ENCODE measurements at places on chromosomes 16 and 17.
A peak's percentile ranks its signal among the peaks of the same experiment; 100 is the strongest.

- no peak for DNase-seq
Measured at GRCh38 chr16:83733301-83733700, 74.5 kb upstream of the HSBP1 start.

GRCh38 chr16:88616320-88616719, 22.1 kb upstream of the IL17C start:
- no peak for DNase-seq

DNA sequence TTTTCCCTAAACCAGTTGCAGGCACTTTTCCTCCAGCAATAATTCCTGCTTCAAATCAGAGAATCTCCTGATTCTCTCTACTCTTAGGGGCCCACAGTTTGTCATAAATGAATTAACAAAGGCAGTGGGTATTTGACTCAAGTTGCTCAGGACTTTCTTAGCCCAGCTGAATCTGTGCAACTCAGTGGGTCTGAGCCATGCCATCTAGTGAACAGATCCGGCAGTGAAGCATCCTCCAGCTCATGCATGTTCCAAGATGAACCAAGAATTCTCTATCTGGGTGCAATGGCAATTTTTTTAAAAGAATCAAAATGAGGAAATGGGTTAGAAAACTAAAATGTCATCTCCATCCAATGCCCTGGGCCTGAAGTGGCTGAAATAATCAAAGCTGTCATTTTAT, 575.2 kb upstream of the CDH11 start:
- no peak for DNase-seq

- peak; percentile 69 for DNase-seq
Measured at GRCh38 chr17:39757931-39758873, 20.5 kb downstream of the GRB7 start.

GRCh38 chr16:14050291-14051027, 20.7 kb upstream of the MRTFB start:
- no peak for DNase-seq

GRCh38 chr16:72821185-72821950, 226.6 kb downstream of the ZFHX3 start:
- no peak for DNase-seq

DNA sequence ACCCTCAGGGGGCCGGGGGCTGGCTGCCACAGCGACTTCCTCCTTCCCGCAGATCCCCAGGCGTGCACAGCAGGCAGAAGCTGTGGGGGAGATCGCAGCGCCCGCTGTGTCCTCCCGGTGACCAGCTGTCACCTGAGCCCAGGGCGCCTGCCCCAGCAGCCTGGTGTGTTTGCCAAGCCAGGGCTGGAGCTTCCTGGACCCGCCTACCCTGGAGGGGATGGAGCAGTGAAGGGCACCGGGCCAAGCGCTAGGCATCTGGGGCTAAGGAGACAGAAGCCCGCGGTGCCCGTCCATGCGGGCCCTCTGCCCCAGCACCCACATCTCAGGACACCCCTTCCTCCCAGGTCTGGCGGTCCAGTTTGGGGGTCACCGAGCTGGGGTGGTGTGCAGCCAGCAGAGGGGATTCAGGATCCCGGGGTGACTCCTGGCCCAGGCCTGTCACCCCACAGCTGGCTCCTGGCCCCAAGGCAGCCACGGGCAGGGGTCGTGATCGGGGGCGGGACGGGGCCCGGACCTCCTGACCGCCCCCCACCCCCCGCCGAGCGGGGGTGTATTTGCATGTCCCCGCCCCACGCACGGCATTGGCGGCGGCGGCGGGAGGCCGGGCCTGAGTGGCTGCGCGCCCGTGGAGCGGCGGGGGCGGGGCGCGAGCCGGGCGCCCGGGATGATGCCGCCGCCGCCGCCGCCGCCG, at the start of gene RAB26:
Gene RAB26 (plus strand): TSS at position 645 of the 691 bp plus-strand sequence. CDS start 159 bp downstream, outside the sequence.
- DNase-seq = no peak

All from stimulated activated CD8-positive, alpha-beta memory T cell treated with anti-CD3 and anti-CD28 coated beads, Interleukin-15, amount 100 ng/mL, for 48 hours (primary cell).